ENCODE measurements at places on chromosomes 6 and 20.

- no peak for DNase-seq
Measured at GRCh38 chr20:40104959-40105358, 584.1 kb downstream of the MAFB start.

DNA sequence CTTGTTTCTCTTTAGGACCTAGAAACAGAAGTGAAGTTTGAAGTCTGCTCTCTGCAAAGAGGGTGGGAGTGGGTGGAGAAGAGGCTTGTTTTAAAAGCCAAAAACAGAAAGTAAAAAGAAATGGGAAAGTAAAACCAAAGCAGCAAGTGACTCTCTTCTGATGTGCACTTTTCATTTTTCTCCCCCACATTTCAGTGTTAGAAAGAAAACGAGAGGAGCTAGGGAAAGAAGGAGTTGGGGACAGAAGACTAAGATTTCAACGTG is 1.3 kb downstream of the C6orf141 start:
- DNase-seq: no peak

DNA sequence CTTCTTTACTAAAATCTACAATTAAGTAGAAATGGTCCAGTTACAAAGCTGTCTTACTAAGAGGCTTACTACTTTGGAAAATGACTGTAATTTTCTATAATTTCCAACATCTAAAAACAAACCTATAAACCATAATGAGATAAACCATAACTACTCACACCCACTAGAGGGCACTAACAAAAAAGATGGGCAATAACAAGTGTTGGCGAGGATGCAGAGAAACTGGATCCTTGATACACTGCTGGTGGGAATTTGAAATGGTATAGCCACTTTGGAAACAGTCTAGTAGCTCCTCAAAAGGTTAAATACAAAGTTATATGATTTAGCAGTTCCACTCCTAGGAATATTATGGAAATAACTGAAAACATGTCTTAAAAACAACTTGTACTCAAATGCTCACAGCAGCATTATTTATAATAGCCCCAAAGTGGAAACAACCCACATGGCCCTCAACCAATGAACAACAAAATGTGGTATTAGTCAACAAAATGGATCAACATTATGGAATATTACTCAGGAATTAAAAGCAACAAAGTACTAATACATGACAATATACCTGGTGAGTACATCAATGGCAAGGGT is 50.6 kb downstream of the GJA10 start:
- DNase-seq: no peak

DNA sequence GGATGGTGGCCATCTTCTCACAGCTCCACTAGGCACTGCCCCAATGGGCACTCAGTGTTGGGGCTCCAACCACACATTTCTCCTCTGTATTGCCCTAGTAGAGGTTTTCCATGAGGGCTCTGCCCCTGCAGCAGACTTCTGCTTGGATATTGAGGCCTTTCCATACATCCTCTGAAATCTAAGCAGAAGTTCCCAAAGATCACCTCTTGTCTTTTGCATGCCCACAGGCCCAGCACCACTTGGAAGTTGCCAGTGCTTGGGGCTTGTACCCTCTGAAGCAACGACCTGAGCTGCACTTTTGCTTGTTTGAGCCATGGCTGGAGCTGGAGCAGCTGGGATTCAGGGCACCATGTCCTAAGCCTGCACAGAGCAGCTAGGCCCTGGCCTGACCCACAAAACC is 189.1 kb upstream of the EYS start:
- no peak for DNase-seq

- no peak for DNase-seq
Measured at GRCh38 chr6:17454316-17455005, 61.1 kb downstream of the CAP2 start.

- DNase-seq: no peak
Measured at GRCh38 chr6:46788791-46789190, 4.4 kb upstream of the MEP1A start.

DNA sequence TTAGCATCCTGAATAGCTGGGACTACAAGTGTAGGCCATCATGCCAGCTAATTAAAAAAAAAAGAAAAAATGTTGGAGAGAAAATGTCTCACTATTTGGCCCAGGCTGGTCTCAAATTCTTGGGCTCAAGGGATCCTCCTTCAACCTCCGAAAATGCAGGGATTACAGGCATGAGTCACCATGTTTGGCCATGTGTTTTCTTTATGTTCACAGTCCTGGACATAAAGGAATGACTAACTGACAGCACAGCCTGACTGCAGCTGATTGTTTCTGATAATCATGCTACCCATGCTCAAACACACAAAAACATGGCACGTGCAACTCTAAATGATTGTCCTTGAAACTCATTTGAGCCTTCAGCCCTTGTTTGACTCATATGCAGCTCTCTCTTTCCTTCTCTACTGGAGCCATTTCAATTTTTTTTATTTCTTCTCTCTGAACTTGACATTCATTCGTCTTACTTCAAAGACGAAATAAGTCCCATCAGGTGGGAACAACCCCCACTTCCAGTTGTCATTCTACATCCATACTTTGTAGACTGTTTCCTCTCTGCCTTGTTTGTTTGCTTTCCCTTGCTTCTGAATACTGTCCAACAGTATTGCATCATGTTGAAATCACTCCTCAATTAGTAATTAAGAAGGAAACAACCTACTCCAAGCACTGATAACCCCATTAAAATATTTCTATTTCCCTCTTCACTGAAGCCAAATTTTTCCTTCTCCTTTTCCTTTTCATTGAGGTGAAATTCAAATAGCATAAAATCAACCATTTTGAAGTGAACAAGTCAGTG is 413.0 kb downstream of the BMP2 start:
- no peak for DNase-seq

DNA sequence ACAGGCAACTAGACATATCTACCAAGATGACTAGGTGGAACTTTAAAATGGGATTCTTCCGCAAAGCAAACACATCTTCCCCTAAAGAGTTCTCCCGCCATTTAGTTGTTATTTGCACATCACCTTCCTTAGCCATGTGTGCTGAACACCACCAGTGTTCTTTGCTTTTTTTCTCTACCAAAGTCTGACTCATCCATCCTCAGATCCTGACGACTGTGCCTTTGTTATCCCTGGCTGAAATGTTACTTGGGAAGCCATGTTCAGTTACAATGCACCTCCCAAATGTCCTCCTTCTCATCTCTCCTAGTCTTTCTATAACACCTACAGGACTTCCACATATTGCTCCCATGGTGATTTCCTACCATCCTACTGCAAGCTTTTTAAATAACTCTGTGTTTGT is 593.5 kb upstream of the ARID1B start:
- DNase-seq: no peak

GRCh38 chr6:16498957-16499356 is 260.6 kb downstream of the GMPR start:
- no peak for DNase-seq

GRCh38 chr6:117601811-117602150 is 530 bp downstream of the GOPC start:
- no peak for DNase-seq

DNA sequence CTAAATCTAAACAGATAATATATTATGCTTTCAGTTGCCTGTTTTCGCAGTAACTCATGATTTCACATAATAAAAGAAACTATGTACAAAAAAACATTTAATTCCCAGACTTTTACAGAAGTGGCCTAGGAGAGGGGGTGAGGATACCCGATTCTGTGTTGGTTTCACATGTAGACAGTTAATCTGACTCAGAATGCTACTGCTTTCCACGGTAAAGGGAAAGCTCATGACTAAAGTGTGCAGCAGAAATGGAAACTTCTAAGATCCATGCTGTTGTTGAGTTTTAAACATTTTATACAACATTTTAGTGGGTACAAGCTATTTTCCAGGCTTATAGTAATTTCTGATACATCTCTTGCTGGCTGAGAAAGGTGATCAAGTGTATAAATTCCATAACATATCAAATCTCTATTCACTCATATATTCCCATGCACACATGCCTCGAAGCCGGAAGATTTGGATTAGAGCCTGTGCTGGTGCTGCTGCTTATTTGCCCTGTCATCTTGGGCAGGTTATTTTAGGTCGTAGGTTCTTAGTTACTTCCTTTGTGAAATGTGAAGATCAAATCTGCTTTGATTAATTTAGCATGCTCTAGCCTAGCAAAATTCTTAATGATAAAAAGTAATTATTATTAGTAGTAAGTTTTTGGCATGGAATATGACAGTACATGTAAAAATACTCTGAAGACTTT is 896.7 kb upstream of the MAP3K7 start:
- no peak for DNase-seq

DNA sequence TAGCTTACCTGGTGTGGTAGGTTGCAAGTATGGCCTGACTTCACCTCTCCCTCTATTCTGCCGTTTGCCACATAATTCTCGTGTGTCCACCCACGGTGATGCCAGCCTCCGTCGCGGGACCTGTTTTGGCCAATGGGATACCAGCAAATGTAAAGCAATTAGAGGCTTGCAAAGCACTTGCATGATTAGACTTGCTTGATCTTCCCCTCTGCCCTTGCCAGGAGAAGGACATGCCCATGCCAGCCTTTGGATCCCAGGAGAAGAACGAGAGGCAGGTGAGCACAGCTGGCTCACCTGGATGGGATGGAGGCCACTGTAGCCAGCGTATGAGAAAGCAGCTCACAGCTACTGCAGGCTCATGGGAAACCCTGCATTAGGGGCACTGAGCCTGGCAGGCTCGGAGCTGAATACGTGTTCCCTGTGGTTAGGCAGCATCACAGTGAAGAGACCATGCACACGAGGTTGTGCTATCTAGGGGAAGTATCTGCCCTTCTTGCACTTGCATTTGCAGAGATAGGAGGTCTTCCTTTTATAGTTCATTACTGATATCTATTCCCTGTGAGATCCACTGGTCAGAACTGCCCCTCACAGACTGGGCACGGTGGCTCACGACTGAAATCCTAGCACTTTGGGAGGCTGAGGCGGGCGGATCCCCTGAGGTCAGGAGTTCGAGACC is 62.4 kb downstream of the TMEM242 start:
- DNase-seq: no peak

- DNase-seq: no peak
Measured at GRCh38 chr6:132063738-132064137, 112.6 kb upstream of the CCN2 start.

DNA sequence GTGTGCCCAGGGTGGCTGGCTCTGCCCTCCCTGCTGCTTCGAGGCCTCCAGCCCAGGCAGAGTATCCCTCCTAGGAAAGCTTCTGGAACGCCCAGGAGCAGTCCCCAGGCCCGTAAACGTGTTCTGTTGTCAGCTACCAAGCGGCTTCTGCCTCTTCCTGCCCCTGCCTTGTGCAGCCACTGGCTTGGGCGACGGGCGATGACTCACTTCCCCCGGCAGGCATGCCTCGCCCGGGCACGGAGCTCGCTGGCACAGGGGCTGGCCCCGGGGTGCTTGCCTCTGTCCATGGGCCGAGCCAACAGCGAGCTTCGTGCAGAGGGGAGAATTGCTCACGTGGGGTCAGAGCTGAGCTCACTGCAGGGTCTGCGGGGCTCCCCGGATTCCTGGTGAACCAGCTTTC is 86.7 kb upstream of the THBS2 start:
- DNase-seq: no peak

GRCh38 chr20:24734139-24734538 is 214.9 kb upstream of the CST7 start:
- DNase-seq: no peak

DNA sequence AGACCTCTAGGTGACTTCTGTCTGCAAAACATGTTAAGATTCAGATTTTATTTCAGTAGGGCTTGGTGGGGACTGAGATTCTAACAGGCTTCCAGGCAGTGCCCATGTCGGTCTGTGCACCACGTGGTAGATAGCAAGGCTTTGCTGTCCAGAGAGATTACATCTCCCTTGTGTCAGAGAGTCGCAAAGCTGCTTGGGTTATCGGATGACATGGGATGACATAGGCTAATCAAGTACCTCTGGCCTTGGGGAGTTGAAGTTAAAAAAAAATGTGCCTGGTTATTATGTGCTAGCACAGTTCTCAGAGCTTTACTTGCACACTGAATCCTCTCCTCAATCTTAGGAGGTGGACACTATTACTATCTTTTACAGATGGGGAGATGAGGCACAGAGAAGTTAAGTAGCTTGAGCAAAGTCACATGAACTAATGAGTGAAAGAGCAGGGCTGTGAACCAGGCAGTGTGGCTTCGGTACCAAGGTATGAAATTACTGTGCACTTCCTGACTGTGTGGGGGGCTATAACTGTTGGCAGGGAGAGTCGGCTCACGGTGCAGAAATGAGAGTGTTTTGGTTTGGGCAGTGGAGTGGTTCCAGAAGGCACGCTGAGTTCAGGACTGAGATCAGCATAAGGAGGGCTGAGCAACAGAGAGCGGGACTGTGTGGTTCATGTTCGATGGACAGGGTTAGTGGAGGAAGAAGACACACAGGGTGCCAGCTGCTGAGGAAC is 41.1 kb downstream of the FARS2 start:
- no peak for DNase-seq

DNA sequence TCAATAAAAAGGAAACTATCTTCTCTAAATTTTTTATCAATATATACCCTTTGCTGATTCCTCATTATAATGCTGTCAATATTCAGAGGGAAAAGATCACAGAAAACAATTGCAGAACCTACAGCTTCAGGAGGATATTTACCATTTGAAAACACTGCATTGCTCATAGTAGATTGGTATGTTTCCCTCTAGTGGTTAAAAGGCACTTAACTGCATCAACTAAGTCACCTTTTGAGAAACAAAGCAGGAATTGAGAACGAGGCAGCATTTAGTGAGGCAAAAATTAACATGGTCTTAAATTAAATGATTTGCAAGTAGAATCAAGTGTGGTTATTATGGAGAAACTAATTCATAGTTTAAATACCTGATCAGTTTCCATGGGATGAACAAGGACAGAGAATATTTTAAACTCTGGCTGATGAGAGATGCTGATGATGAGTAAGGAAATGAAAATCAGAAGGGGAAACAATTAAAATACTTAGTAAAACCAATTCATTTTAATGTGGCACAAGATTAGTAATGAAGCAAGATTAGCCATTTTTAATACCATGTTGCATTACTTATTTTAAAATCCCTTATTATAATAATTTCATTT is 642.1 kb downstream of the EPHA7 start:
- no peak for DNase-seq

- peak; percentile 32 for DNase-seq
Measured at GRCh38 chr20:50572938-50573777, 63.0 kb downstream of the PTPN1 start.

GRCh38 chr6:85544776-85545175 is 48.9 kb downstream of the SNX14 start:
- DNase-seq: no peak

GRCh38 chr20:57589728-57590484 is 29.0 kb downstream of the PCK1 start:
- DNase-seq: no peak

GRCh38 chr6:154410619-154411072 is 54.0 kb upstream of the IPCEF1 start:
- no peak for DNase-seq

Measured in anterior cingulate cortex (tissue), 58 donors.